ENCODE measurements at places on chromosomes 11 and 22. TPM values are rescaled to one million over a fixed set of nuclear protein-coding genes. Genes with fewer than 3 reads are reported as not detected.
A peak's percentile ranks its signal among the peaks of the same experiment; 100 is the strongest.

GRCh38 chr11:131136486-131136885 is 220.2 kb upstream of the SNX19 start:
- no peaks in the 10 kb centered on the region for H3K27me3 ChIP-seq
- no peak overlapping the region for H3K4me3 ChIP-seq
- no peak overlapping the region for H3K27ac ChIP-seq
- no peak for DNase-seq

DNA sequence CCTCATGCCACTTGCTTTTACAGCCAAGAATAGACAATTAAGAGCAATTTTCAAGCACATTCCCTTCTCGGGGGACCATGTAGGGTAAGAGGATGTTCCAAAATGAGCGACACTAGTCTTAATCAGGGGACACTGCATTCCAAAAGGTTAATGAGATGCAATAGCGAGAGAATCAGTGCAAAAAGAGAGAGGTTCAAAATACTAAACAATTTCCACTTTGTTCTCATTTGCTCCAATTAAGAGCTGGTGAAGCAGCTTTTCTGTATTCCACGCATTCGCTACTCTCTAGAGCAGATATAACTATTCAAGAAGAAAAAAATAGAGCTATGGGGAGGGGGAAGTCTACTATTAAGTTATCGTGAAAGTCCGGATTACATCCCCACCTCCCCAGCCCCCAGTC is 811 bp downstream of the LRRC4C start:
- no peak for DNase-seq
- peaks cover 5% of the 10 kb centered on the region for H3K27me3 ChIP-seq
- H3K4me3 ChIP-seq: no peak overlapping the region
- H3K4me1 ChIP-seq: no peaks in the 10 kb centered on the region
- no peaks in the 10 kb centered on the region for H3K36me3 ChIP-seq

DNA sequence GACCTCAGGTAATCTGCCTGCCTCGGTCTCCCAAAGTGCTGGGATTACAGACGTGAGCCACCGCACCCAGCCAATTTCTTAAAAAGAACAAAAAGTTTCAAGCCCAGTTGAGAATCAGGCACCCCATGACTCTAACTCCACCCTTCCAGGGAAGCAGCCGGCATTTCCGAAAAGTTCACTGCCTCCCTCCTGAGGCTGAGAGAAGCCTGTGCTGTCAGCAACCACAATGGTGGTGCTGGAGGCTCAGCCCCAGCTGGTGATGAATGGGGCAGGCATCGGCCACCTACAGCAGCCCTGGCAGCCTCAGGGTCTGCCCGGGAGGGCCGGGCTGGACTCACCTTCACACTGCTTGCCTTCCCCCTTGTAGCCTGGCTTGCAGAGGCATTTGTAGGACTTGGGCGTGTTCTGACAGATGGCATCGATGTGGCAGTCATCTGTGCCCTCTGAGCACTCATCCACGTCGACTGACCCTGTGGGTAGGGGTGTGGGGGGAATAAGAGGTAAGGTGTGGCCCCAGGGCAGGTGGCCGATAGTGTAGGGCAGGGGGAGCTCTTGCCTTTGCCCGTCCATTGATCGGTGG is 4.3 kb downstream of the SCUBE1 start:
- peak; percentile 4 for DNase-seq
- no peak overlapping the region for H3K27ac ChIP-seq
- H3K4me1 ChIP-seq: peaks cover 5% of the 10 kb centered on the region
- H3K36me3 ChIP-seq: no peaks in the 10 kb centered on the region
- H3K4me3 ChIP-seq: no peak overlapping the region

- H3K4me1 ChIP-seq: peaks cover 3% of the 10 kb centered on the region
- no peaks in the 10 kb centered on the region for H3K36me3 ChIP-seq
- peaks cover 75% of the 10 kb centered on the region for H3K27me3 ChIP-seq
- DNase-seq: no peak
- H3K4me3 ChIP-seq: no peak overlapping the region
These were observed 5.2 kb downstream of the IGSF9B start for GRCh38 chr11:133951327-133952198.

GRCh38 chr11:72483412-72484186 is 49.3 kb upstream of the CLPB start:
- H3K4me3 ChIP-seq: no peak overlapping the region
- H3K36me3 ChIP-seq: no peaks in the 10 kb centered on the region
- H3K4me1 ChIP-seq: no peaks in the 10 kb centered on the region
- peak; percentile 17 for DNase-seq

GRCh38 chr11:117514256-117514655 is 186.6 kb downstream of the CEP164 start:
- H3K27ac ChIP-seq: no peak overlapping the region
- H3K4me3 ChIP-seq: no peak overlapping the region
- H3K27me3 ChIP-seq: no peaks in the 10 kb centered on the region
- peaks cover 28% of the 10 kb centered on the region for H3K4me1 ChIP-seq
- DNase-seq: no peak
- no peaks in the 10 kb centered on the region for H3K36me3 ChIP-seq

- H3K4me1 ChIP-seq: peaks cover 17% of the 10 kb centered on the region
- H3K27ac ChIP-seq: no peak overlapping the region
- no peaks in the 10 kb centered on the region for H3K27me3 ChIP-seq
- DNase-seq: no peak
- no peaks in the 10 kb centered on the region for H3K36me3 ChIP-seq
These were observed 179.8 kb downstream of the NAV2 start for GRCh38 chr11:19892387-19892786.

DNA sequence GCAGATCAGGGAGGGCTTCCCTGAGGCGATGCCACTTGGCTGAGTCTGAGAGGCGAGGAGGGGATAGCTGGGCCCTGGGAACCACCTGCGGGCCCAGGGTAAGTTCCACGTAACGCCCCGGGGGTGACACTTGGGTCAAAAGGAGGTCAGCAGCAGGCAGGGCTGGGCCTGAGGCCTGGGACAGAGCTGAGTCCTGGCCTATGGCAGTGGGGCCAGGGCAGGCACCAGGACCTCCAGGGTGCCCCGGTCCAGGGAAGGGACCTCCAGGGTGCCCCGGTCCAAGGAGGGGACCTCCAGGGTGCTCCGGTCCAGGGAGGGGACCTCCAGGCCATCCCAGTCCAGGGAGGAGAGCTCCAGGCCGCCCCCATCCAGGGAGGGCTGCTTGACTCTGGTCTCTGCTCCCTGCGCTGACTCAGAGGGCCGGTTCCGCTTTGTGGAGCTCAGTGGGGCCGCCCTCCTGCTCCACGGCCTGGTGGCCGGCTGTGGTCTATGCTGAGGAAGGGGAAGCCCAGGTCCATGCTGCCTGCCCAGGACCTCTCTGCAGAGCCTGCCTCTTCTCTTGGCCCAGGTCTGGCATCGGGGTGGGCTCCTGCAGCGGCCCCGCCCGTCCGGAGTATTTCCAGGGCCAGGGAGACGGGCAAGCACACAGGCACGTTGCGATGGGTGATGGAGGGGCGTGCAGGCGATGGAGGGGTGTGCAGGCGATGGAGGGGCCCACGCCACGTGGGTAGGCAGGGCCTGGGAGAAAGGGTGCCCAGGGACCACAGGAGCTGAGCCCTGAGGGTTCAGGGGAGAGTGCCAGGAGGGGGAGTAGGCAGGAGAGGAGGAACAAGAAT is 19.5 kb upstream of the WNT7B start:
- peaks cover 5% of the 10 kb centered on the region for H3K4me1 ChIP-seq
- H3K36me3 ChIP-seq: no peaks in the 10 kb centered on the region

- H3K4me1 ChIP-seq: no peaks in the 10 kb centered on the region
- no peak for DNase-seq
- no peak overlapping the region for H3K27ac ChIP-seq
- H3K27me3 ChIP-seq: peaks cover 6% of the 10 kb centered on the region
- H3K36me3 ChIP-seq: no peaks in the 10 kb centered on the region
These were observed 37.0 kb downstream of the OSBP2 start for GRCh38 chr22:30731658-30732057.

DNA sequence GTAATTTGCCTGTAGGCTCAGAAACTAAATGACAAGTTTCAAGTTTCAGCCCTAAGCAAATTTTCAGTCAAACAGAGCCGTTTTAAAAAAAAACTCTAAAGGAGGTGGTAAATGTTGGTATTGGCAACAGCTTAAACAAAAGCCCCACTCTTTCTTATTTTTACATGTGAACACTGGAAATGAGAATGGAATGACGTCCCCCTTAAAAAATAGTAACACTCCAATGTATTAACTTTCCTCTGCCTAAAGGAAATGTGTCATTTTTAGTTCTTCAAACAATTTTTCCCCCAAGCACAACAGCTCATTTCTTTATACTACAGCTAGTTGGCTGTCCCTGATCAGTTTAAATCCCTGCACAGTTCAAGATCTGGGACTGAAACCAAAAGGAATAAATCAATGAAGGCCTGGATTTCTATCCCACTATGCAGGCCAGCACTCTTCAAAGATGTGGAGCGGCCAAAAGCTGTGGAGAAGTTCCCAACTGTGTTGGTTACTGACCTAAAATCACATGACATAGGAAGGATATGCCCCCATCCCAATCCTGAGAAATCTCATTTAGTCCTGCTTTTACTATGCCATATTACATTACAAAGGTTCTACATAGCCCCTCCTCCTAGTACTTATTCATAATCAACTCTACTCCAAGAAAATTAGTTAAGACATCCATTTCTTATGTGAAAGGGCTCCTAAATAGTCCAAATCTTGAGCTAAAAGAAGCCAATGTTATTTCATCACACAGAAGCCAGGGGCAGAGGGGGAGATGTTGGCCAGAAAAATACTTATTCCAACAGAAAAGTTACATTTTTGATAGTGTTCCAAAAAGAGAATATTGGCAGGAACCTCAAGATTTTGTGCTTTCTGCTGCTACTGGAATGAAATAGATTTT is 95.9 kb downstream of the CADM1 start:
- H3K27ac ChIP-seq: no peak overlapping the region
- no peaks in the 10 kb centered on the region for H3K36me3 ChIP-seq
- peaks cover 17% of the 10 kb centered on the region for H3K4me1 ChIP-seq
- DNase-seq: no peak

DNA sequence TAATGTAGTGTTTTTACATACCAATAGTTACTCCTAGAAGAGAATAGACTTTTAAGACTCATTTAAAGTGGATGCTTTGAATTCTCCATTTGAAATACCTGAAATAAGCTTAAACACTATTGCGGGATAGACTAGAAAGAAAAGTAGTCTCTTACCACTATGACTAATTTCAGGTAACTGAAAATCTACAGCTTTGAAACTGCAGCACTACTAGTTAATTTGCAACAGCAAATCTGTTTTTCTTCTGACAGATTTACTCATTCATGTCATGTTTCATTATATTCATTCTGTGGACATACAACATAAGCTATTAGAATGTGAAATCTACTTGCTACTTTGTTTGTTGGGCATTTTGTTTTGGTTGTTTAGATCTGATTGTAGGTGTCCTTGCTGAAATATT is 153.6 kb downstream of the MAML2 start:
- no peak for DNase-seq
- no peak overlapping the region for H3K4me3 ChIP-seq
- peak overlapping the region; percentile 52 for H3K27ac ChIP-seq
- H3K36me3 ChIP-seq: no peaks in the 10 kb centered on the region

- no peak overlapping the region for H3K27ac ChIP-seq
- no peaks in the 10 kb centered on the region for H3K4me1 ChIP-seq
- H3K27me3 ChIP-seq: peaks cover 3% of the 10 kb centered on the region
- no peak overlapping the region for H3K4me3 ChIP-seq
- no peak for DNase-seq
These were observed 12.5 kb downstream of the ADAMTS8 start for GRCh38 chr11:130415731-130416529.

SEC14L2 gene
- total RNA-seq: 3.9 TPM

ACTN3 gene
- total RNA-seq: not detected

TRMT2A gene
- 34.4 TPM for total RNA-seq

OR51B5 gene
- total RNA-seq: 0.20 TPM

OR52N4 gene
- not detected for total RNA-seq

SCN3B gene
- 1.6 TPM for total RNA-seq

TMEM86A gene
- total RNA-seq: 1.7 TPM

Measured in hepatocyte (in vitro differentiated cells).